GM23248 (cell line): ENCODE measurements at places on chromosomes 7 and 10. TPM values are rescaled to one million over a fixed set of nuclear protein-coding genes. Genes with fewer than 3 reads are reported as not detected.
A peak's percentile ranks its signal among the peaks of the same experiment; 100 is the strongest.

NKX2-3 gene
- polyA plus RNA-seq = not detected in 2 replicates

DNA sequence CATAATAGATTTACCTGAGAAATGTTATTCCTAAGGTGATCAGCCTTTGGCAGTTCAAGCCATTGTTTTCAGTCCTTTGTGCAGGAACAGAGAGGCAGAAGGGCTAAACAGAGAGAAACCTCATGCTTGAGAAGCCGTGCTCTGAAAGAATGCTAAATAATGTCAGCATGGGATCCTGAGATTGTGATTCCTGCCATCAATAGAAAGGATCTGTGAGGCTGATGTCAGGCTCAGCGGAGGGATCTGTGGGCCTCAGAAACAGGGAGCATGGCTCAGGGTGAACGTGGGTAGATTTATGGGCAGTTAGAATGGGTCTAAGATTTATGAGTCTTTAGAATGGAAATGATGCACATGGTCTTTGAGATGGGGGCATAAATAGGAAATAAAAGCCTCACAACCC lies 439.2 kb upstream of the IGFBP3 start:
- DNase-seq = no peak

VOPP1 gene
- polyA plus RNA-seq = 27.5 and 27.7 TPM in 2 replicates

DNA sequence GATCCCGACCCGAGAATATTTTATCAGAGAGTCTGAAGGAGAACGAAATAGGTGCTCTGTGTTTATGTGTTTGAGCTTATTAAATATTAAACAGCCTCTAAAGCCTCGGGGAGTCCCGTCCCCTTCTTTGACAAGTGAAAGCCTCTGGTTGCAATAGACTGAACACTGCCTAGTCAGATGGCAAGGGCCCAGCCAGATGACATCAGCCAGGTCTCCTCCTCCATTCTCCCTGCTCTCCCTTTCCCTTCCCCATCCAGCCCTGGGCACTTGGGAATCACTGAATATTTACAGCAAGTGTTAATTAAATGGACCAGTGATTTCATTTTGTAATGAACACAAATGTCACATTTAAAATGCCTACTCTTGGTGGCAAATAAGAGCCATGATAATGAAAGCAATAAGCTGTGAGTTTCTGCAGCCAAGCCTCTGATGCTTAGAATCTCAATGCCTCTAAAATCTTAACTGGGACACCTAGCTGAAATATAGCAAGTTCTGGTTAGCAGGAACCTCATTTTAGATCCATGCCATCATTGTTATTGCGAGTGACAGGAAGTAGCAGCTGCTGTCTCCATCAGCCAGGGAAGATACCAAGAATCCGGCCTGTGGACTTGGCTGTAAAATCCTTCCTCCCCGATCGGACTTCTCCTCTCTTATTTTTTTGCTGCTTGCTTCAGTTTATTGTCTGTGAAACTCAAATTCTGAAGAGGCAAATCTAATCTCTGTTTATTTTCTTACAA lies 202.1 kb downstream of the PRPF18 start:
- peak; percentile 86 for DNase-seq

DNA sequence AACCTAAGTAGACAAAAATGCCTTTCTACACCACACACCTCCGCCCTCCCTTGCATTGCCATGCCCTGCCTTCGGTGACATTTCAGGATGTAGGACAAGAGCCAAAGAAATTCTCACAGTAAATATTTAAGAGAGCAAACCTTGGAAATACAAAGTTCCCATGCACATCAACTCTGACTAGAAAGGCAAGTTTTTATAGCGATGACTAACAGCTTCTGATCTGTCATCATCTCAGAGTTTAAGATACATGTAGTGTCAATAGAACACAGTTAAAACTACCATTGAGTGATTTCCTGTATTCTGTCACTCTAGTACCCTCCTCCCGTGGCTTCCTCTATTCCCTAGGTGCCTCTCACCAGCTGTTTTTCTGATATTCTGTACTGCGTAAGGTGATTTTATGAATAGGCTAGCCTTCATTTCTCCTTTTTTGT lies 20.7 kb downstream of the SLC16A9 start:
- DNase-seq = no peak

- DNase-seq = peak; percentile 64
Measured at GRCh38 chr7:39624442-39624807, 1.1 kb downstream of the RALA start.

DNA sequence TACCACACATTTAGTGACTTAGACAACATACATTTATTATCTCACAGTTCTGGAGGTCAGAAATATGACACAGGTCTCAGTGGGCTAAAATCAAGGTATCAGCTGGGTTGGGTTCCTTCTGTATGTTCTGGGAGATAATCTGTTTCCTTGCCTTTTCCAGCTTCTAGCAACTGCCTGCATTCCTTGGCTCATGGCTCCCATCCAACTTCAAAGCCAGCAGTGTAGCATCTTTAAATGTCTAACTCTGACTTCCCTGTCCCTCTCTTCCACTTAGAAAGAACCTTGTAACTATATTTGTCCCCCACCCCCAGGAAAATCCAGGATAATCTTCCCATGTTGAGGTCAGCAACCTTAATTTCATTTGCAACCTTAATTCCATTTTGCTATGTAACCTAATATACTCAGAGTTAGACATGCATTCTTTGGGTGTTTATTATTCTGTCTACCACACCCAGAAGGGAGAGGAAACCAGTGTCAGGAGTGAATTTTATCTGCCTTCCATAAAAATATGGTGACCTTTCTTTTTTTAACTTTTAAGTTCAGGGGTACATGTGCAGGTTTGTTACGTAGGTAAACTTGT lies 57.3 kb upstream of the SMIM30 start:
- peak; percentile 29 for DNase-seq

OR2A42 gene
- polyA plus RNA-seq = 0.06 TPM in 1 of 2 replicates, not detected in the other

GRCh38 chr7:30213637-30214036 lies 70.8 kb upstream of the ZNRF2 start:
- no peak for DNase-seq

CHAT gene
- not detected in 2 replicates for polyA plus RNA-seq

GRCh38 chr7:19144661-19145433 lies at the start of gene FERD3L:
FERD3L (minus strand) TSS chr7:19145421; CDS start chr7:19145362, 59 bp downstream.
- DNase-seq = peak; percentile 12

DNA sequence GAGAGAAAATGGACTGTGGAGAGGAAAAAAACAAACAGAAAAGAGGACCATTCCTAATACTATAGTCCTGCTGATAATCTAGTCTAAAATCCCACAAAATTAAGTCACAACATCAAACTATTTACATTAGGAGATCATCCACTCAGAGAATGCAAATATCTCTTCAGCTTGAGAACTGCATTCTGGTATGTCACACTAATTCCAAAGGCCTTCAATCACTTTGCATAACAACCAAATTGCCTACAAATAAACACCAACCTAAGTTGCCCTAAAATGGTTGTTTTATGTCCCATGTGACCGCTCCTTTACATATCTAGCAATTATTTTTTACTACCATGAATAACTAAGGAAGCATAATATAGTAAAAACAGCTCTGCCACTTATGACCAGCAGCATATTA lies 264.3 kb downstream of the CACNA2D1 start:
- no peak for DNase-seq

- DNase-seq = peak; percentile 84
Measured at GRCh38 chr10:24723788-24724380, at the start of gene ARHGAP21. ARHGAP21 (minus strand) TSS chr10:24723887; CDS start chr10:24721899, 1,988 bp downstream.

- peak; percentile 83 for DNase-seq
Measured at GRCh38 chr10:61900829-61901792, at the start of gene ARID5B. ARID5B (plus strand) TSS chr10:61901699; CDS start chr10:61901710, 11 bp downstream.

DNA sequence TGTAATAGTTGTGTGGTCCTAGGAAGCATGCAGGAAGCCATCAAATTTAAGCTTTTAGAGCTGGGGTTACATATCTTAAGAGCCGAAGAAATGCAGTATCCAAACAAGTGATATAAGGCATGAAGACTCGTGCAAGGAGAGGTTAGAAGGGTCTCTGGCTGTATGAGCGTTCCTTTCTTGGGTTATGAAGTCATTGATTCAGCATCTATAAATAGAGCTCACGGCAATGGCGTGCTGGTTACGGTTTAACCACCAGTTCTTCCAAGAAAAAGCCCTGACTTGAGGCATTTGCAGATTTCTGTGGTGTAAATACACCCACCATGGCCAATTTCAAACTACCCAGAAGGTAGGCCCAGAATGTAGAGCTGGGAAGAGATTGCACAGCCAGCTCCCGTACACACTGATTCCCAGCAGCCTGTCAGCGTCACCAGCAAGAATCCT lies 72.0 kb upstream of the KAT6B start:
- DNase-seq = no peak

GRCh38 chr7:128309976-128310375 lies 33.7 kb downstream of the RBM28 start:
- DNase-seq = no peak

DNA sequence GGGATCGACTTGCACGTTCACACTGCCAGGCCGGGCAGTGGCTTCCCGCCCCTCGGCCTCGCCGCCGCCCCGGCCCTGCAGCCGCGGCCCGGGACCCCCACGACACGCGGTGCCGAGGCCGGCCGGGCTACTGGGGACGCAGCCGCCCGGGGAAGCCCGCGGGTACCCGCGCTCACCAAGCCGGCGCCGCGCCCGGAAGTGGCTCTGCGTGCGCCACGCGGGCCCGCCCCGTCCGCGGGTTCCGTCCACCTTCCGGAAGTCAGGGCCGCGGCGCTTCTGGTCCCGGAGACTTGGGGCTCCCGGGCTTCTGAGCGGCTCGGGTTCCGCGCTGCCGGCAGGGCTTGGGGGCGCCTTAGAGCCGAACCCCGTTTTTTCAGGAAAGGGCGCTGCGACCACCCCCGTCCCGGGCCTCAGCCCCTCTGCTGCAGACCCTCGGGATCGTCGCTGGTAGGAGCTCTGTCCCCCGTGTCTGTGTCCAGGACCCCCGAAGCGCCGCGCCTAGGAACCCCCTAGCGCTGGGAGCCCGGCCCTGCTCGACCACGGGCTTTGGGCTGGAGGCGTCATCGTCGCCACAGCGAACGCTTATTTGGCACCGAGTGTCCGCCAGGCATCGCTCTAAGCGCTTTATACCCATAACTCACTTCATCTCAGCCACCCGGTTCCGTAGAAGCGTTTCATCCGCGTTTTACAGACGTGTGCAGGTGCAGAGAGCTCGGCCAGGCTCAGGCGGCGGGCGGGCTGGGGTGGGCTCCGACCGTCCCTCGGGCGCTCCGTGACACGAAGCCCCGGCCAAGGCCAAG lies at the start of gene PSMG3:
TSS of gene PSMG3 (minus strand) at position 200 of the 800 bp plus-strand sequence. CDS start 693 bp downstream, outside the sequence.
- DNase-seq = peak; percentile 99

- DNase-seq = no peak
Measured at GRCh38 chr10:33133557-33133956, 175.5 kb upstream of the ITGB1 start.

GRCh38 chr10:101031796-101032636 lies 982 bp downstream of the SFXN3 start:
- DNase-seq = peak; percentile 91

TMEM26 gene
- polyA plus RNA-seq = 0.04 TPM in 2 replicates

GRCh38 chr10:131670341-131670740 lies 230.5 kb upstream of the PPP2R2D start:
- no peak for DNase-seq

DNA sequence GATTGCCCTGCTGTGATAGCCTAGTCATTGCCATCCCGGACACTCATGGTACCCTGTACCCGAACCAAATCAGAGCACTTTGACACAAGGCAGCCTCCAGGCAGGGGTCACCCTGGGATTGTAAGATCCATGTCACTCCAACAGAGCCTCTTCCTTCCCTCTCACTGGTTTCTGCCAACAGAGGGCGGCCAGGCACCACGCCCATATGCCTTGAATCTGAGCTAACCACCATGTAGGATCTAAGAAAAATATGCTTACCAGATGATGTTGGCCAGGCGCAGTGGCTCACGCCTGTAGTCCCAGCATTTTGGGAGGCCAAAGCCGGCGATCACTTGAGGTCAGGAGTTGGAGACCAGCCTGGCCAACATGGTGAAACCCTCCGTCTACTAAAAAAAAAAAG lies 389.2 kb upstream of the KLF6 start:
- DNase-seq = no peak

MYOZ1 gene
- polyA plus RNA-seq = 0.39 and 0.44 TPM in 2 replicates

DNA sequence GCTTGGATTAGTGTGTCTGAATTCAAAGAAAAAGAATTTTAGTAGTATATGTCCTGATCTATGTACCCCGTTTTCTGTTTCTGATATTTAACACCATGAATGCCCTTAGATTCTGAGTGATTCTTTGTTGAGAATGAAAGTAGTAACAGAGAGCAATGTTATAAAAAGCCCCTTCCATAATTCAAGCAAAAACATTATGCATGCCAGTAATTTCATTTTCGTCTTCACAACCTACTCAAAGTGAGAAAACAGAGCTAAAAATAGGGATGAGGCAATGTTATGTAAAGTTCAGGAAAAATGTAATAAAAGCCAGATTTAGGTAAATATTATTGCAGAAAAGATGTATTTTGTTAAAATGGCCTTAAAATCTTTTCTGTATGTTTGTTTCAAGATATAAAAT lies 28.1 kb downstream of the PTPRZ1 start:
- no peak for DNase-seq

ARHGAP19 gene
- polyA plus RNA-seq = 1.9 and 2.2 TPM in 2 replicates

CXCL12 gene
- polyA plus RNA-seq = 609 and 636 TPM in 2 replicates

DNA sequence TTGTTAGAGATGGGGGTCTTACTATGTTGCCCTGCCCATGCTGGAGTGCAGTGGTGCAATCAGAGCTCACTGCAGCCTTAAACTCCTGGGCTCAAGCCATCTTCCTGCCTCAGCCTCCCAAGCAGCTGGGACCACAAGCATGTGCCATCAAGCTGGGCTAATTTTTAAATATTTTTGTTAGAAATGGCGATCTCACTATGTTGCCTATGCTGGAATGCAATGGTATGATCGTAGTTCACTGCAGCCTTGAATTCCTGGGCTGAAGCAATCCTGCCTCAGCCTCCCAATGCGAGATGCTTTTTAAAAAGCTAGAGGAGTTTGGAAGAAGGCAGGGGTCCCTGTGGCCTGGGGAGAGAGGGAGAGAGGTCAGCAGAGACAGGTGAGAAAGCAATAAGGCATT lies 600.1 kb upstream of the AUTS2 start:
- DNase-seq = no peak

DNA sequence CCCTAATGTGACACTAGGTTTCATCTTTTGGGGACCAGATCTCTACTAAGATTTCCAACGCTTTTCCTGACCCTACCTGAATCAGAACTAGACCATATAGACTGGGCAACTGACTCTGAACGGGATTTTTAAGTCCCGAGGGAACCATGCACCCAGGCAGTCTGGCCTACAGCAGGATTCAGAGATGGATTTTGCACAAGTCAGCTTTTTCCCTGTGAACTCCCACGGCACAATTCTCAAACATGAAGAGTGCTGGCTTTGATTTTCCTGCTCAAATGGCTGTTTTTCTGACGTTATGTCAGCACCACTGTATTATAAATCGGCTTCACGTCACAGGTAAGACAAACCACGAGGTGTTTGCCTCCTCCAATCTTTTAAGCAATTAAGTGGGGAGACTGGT lies 409.1 kb downstream of the TCERG1L start:
- DNase-seq = no peak

DNA sequence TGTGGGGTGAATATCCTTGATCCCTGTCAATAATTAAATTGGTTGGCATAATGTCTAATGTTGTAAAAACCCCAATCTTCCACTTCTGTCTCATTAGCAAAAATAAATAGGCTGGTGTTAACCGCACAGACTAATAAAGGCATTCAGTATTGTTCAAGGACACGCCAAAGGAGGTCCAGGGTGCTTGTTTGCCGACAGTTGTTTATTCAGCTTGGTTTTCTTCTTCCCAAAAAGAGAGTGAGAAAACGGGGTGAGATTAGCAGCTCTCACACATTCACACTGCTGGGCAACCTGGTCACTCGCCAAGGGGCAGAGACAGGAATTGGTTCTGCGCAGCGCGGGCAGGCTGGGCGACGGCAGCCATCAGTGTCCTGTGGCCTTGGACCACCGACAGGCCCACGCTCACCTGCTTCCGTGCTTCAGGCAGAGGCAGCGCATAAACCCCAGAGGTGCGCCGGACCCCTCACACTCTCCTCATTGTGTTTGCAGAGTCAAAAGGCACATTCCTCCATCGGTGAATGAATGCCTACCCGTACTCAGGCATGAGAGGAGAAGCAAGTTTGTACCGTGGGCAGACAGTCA lies 26.2 kb upstream of the LMBR1 start:
- no peak for DNase-seq

ZNF783 gene
- 3.5 and 3.6 TPM in 2 replicates for polyA plus RNA-seq
